A549 treated with DMSO at 1 μM for 4 hours (cell line): ENCODE measurements at places on chromosomes 5 and 9. TPM values are rescaled to one million over a fixed set of nuclear protein-coding genes. Genes with fewer than 3 reads are reported as not detected.

The NEURL1B gene
- total RNA-seq, result 2.2 to 3.4 TPM (median 2.8 TPM) in 5 replicates

The ZNF454 gene
- not detected in 5 replicates for total RNA-seq

The ACTBL2 gene
- 0.02 to 0.09 TPM (median 0.06 TPM) in 5 replicates for total RNA-seq

The GLRA1 gene
- not detected in 5 replicates for total RNA-seq

The LECT2 gene
- total RNA-seq, result not detected in 5 replicates

The CLIC3 gene
- 2.2 to 2.7 TPM (median 2.6 TPM) in 5 replicates for total RNA-seq

The SLC6A18 gene
- not detected in 5 replicates for total RNA-seq

The CCDC192 gene
- not detected in 5 replicates for total RNA-seq

The C9orf153 gene
- total RNA-seq, result 0.14 to 0.65 TPM (median 0.26 TPM) in 3 of 5 replicates, not detected in the others

The GTF3C5 gene
- total RNA-seq, result 63.7 to 72.7 TPM (median 68.3 TPM) in 5 replicates

The OR1J2 gene
- total RNA-seq, result 0.10 TPM in 1 of 5 replicates, not detected in the others

The NUTM2F gene
- total RNA-seq, result not detected in 5 replicates

The TMEM252 gene
- not detected in 5 replicates for total RNA-seq

The ANKDD1B gene
- total RNA-seq, result 0.09 to 0.16 TPM (median 0.10 TPM) in 3 of 5 replicates, not detected in the others

The DMRT3 gene
- total RNA-seq, result 0.04 TPM in 1 of 5 replicates, not detected in the others

The FAM169A gene
- 4.8 to 9.2 TPM (median 7.2 TPM) in 5 replicates for total RNA-seq

The ARL10 gene
- 0.31 to 1.1 TPM (median 0.76 TPM) in 5 replicates for total RNA-seq

The JADE2 gene
- total RNA-seq, result 25.0 to 33.3 TPM (median 27.8 TPM) in 5 replicates

The NR2F1 gene
- 4.5 to 5.2 TPM (median 4.5 TPM) in 5 replicates for total RNA-seq

The KIF3A gene
- 8.2 to 12.7 TPM (median 10.9 TPM) in 5 replicates for total RNA-seq

The SLCO4C1 gene
- 0.03 TPM in 1 of 5 replicates, not detected in the others for total RNA-seq

The TAF11L10 gene
- not detected in 5 replicates for total RNA-seq

The DRD1 gene
- 0.77 to 1.3 TPM (median 0.95 TPM) in 5 replicates for total RNA-seq

The CERCAM gene
- total RNA-seq, result 32.9 to 41.7 TPM (median 36.1 TPM) in 5 replicates

The IRX1 gene
- total RNA-seq, result not detected in 5 replicates

The TMEM174 gene
- total RNA-seq, result not detected in 5 replicates

The FAM200C gene
- 1.3 to 2.7 TPM (median 2.5 TPM) in 5 replicates for total RNA-seq

The TPPP gene
- total RNA-seq, result 5.1 to 6.4 TPM (median 5.5 TPM) in 5 replicates

The DNM1 gene
- total RNA-seq, result 81.5 to 103 TPM (median 88.2 TPM) in 5 replicates

The PCDHAC1 gene
- 1.0 to 1.5 TPM (median 1.4 TPM) in 5 replicates for total RNA-seq

The DNAJB5 gene
- total RNA-seq, result 3.7 to 5.4 TPM (median 4.8 TPM) in 5 replicates

The LCN15 gene
- not detected in 5 replicates for total RNA-seq

The IGFBPL1 gene
- 2.3 to 3.2 TPM (median 2.9 TPM) in 5 replicates for total RNA-seq

The DMGDH gene
- not detected in 5 replicates for total RNA-seq

The C1QTNF2 gene
- 0.07 to 0.19 TPM (median 0.11 TPM) in 3 of 5 replicates, not detected in the others for total RNA-seq

The FAM78A gene
- 0.19 to 0.69 TPM (median 0.41 TPM) in 5 replicates for total RNA-seq

The SURF6 gene
- 21.9 to 29.2 TPM (median 25.7 TPM) in 5 replicates for total RNA-seq

The COL23A1 gene
- total RNA-seq, result not detected in 5 replicates

The AK1 gene
- 41.4 to 79.4 TPM (median 65.1 TPM) in 5 replicates for total RNA-seq

The PRR16 gene
- total RNA-seq, result 0.12 TPM in 1 of 5 replicates, not detected in the others

The PSD2 gene
- total RNA-seq, result 0.02 to 0.05 TPM (median 0.04 TPM) in 5 replicates

The LHX3 gene
- 0.05 to 0.13 TPM (median 0.09 TPM) in 5 replicates for total RNA-seq

The DTWD2 gene
- total RNA-seq, result 1.5 to 2.6 TPM (median 2.0 TPM) in 5 replicates

The HOMER1 gene
- total RNA-seq, result 4.5 to 10.2 TPM (median 6.7 TPM) in 5 replicates

The CORO2A gene
- total RNA-seq, result 0.47 to 1.1 TPM (median 0.65 TPM) in 5 replicates

The ANKRD18B gene
- total RNA-seq, result 5.0 to 10.1 TPM (median 8.4 TPM) in 5 replicates

The CTSV gene
- 12.4 to 15.1 TPM (median 13.3 TPM) in 5 replicates for total RNA-seq

The ARAP3 gene
- total RNA-seq, result 3.6 to 6.0 TPM (median 4.8 TPM) in 5 replicates

The CCL27 gene
- total RNA-seq, result 0.27 to 0.39 TPM (median 0.34 TPM) in 4 of 5 replicates, not detected in the other

The PCDHB14 gene
- 0.05 to 0.15 TPM (median 0.08 TPM) in 5 replicates for total RNA-seq

The HAVCR2 gene
- 0.23 to 0.63 TPM (median 0.40 TPM) in 5 replicates for total RNA-seq

The FOXD4L6 gene
- total RNA-seq, result 0.15 TPM in 1 of 5 replicates, not detected in the others

The BAAT gene
- 0.40 to 0.67 TPM (median 0.57 TPM) in 5 replicates for total RNA-seq
